A549 treated with RU486 at 1 μM for 4 hours (cell line): ENCODE measurements at places on chromosomes 1 and 21. TPM values are rescaled to one million over a fixed set of nuclear protein-coding genes. Genes with fewer than 3 reads are reported as not detected.

Gene GNPAT
- 32.0 to 39.3 TPM (median 37.3 TPM) in 5 replicates for total RNA-seq

Gene OR10Z1
- not detected in 5 replicates for total RNA-seq

Gene KRTAP20-4
- total RNA-seq, result not detected in 5 replicates

Gene PCP4
- not detected in 5 replicates for total RNA-seq

Gene CFH
- 3.7 to 6.5 TPM (median 4.2 TPM) in 5 replicates for total RNA-seq

Gene WRAP73
- total RNA-seq, result 14.2 to 20.9 TPM (median 18.6 TPM) in 5 replicates

Gene OR14I1
- total RNA-seq, result not detected in 5 replicates
